ENCODE measurements at places on chromosomes 11 and 22. TPM values are rescaled to one million over a fixed set of nuclear protein-coding genes. Genes with fewer than 3 reads are reported as not detected.

The BBOX1 gene
- total RNA-seq, result not detected

The CXCR5 gene
- total RNA-seq, result not detected

DNA sequence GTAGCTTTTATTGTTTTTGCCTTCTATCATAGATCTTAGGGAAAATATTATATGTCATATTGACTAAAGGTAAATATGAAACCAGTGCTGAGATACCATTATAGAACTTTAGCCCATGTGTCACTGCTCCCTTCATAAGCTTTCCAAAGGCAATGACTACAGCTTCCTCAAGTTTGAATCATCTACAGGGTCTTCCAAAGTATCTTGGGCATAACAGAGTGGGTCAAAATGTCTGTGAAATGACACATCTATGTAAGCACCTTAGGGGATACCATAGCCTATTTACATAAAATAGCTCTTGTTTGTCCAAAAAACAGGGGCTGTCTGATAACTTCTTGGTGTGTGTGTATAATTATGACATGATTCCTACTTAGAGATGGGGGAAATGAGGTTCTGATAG, 52.5 kb downstream of the RELT start:
- DNase-seq, result no peak

DNA sequence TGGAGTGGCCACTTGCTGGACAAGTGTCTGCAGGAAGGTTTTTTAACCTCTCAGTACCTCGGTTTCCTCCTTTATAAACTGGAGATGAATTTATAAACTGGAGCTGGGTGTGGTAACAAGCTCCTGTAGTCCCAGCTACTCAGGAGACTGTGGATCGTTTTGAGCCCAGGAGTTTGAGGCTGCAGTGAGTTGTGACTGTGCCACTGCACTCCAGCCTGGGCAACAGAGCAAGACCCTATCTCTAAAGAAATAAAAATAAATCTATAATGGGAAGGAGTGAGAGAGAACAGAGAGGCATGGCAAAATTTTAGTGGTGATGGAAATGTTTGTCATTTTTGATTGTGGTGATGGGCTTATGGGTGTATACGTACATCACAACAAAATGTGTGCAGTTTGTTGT, 1.4 kb upstream of the PDGFB start:
- DNase-seq, result no peak

DNA sequence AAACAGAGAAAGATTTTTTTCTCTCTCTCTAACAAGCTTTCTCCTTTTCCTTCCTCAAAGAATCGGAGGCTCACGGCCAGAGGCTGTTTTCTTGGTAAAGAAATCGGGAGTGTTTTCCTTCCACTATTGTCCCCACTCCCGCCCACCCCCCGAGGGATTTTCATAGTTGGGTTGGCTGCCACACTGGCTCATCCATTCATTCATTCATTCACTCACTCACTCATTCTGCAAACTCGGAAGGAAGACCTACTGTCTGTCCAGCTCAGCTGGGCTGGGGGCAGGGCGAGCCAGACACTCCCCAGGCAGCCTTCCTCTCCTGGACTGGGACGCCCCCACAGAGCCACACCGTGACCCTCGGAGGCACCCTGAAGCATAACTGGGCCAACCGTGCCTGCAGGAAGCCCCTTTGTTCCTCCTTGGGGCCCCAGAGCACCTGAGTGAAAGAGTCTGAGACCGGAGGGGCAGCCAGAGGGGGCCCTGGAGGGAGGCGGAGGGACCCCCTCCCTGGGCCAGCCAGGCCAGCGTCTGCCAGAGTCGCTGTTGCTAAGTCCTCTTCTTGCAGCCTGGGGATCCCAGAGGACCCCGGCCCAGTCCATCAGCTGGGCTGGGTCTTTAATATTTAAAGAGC, 17.0 kb downstream of the CDKN1C start:
- DNase-seq, result no peak

All from glomerular endothelial cell (primary cell).